ENCODE measurements at places on chromosomes 5 and 9.
A peak's percentile ranks its signal among the peaks of the same experiment; 100 is the strongest.

DNA sequence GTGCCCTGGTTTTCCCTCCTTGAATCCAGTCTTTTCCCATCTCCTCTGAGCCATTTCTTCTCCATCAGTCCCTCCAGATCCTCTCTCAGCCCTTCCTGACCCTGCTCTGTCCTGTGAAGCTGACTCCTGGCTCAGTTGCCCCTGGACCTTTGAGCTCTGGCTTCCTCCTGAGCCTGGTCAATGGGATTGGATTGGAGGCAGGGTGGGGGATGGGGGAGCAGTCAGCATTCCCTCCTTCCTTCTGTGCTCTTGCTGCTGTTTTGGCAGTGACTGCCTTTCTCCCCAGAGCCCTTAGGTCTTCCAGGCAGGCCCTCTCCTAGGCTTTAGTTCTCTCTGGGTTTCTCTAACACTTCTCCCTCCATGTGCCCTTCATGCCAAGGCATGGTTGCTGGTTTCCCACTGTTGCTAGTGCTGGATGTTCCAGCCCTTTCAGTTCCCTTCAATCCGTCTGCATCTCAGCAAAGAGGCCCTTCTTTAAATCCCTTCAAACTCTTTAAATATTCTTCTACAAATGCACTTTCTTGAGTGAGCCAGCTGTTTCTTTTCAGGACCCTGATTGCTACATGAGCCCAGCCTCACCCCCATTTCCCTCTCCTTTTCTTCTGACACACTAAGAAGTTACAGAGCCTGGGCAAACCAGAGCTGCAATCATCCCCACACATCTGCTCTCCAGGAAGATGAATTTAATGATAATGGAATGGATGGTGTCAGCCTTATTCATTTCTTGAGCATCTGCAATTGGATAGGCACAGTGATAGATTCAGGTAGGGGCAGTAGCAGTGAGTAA, 2.2 kb downstream of the TNFSF15 start:
- DNase-seq: no peak

- DNase-seq: no peak
Observed at GRCh38 chr9:134629586-134630392, 11.8 kb upstream of the COL5A1 start.

GRCh38 chr9:83342731-83343130, 195.5 kb downstream of the FRMD3 start:
- no peak for DNase-seq

GRCh38 chr9:134342746-134343115, 16.5 kb downstream of the RXRA start:
- no peak for DNase-seq

GRCh38 chr9:69066955-69067354, 31.4 kb downstream of the FXN start:
- DNase-seq: peak; percentile 76

- no peak for DNase-seq
Observed at GRCh38 chr5:1961952-1962595, 79.3 kb upstream of the IRX4 start.

DNA sequence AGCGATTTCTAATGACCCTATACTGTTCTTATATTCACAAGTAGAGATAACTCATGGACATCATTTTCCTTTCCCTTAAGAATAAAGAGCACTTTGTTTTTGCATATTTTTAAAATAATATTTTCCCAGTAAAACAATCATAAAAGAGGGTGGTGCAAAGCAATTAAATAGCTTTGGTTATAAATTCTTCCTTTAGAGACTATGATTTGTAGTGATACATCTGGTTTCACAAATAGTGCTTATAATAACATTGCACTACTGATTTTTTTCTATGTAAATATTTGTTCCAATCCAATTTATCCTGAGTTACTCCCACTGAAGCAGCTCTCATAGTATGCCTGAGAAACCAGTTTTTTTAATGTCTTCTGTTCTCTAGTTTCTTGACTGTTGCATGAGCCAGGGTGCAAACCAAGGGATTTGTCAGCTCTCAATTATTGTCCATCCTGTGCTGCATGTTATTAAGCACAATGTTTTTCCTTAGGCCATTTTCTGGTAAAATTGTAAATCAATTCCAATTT, 74.7 kb downstream of the LURAP1L start:
- no peak for DNase-seq

DNA sequence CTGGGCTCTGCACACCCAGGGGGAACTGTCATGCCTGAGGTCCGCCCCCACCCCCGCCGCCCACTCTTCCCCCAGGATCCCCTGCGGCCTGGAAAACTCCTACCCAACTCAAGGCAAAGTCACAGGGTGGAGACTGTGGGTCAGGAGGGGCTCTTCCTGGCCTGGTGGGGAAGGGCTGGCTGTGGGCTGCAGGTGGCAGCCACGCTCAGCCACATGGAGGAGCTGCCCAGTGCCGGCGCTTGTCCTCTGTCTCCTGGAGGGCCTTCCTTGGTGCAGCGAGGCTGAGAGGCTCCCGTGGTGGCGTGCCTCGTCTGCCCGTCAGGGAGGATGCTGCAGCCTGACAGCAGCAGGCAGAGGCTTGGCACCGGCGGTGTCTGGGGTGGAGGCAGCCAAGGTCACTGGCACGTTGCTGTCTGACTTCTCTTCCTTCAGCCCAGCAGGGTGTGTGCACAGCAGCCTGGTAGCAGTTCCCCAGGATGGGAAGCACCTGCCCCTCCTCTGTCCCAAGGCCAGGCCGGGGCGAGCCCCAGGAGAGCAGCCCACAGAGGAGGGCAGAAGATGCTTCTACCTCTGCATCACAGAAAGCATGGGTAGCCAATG, 78.1 kb downstream of the ADAMTS2 start:
- DNase-seq: peak; percentile 63

- no peak for DNase-seq
Observed at GRCh38 chr9:126507318-126508109, 106.2 kb upstream of the LMX1B start.

DNA sequence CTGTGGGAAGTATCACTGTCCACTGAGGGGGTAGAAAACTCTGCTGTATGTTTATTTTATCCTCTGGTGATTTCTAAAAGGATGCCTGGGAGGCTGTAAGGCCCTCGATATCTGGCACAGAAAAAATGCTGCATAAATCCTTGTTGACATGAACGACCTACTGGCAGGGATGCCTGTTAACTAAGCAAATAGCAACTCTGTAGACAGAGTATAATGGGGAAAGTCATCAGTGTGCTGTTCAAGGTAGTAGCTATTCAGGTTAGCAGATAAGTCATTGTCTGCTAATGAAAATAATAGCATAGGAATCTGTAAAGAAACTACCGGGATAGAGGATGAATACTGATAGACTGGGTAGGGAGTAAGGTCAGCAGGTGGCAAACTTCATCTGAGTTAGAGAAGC, 194.8 kb downstream of the TARS1 start:
- no peak for DNase-seq

- DNase-seq: no peak
Observed at GRCh38 chr9:37152365-37152764, 32.0 kb downstream of the ZCCHC7 start.

DNA sequence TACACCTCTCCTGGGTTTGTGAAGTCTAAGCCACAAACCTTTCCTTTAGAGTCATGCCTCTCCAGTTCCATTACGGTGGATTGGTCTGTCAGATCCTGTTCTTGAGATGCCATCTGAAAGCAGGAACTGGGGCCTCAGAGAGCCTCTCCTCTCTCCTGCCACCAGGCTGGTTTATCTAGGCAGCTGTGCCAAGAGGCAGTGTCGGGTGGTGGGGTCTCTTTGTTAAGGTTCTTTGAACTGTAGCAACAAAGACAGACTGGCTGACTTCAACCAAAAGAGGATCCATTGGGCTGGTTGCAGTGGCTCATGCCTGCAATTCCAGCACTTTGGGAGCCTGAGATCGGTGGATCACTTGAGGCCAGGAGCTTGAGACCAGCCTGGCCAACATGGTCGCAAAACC, 66.0 kb upstream of the ANGPTL2 start:
- no peak for DNase-seq

DNA sequence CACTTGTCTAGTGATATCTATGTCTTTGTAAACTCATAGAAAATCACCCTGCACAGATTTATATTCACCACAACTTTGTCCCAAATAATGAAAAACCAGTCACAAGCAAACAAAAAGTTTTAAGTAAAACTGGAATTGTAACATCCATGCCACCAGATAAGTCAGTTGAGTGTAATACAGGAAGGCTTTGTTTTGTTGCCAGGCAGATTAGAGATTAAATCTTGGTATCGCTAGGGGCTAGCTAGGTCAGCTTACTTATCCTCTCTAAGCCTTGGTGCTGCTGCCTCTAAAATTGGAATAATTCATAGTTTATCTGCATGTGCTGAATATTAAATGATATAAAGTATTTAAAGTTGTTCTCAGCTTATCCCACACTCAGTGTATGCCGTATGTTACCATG, 1062.5 kb downstream of the CDH9 start:
- DNase-seq: no peak

DNA sequence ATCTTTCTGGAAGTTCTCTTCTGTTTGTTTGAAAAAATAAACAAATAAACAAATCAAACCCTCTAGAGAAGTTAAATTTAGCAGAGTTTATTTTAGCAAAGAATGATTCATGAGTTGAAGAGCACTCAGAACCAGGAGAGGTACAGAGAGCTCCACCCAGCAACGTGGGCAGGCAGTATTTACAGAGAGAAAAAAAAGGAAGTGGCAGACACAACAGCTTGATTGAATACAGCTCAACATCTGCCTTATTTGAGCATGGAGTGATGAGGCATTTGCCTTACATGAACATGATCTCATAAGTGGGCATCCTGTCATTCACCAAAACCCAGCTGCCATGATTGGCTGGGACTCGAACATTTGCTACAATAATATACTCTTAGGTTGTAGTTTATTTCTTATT, 381.6 kb upstream of the ADAMTS16 start:
- no peak for DNase-seq

DNA sequence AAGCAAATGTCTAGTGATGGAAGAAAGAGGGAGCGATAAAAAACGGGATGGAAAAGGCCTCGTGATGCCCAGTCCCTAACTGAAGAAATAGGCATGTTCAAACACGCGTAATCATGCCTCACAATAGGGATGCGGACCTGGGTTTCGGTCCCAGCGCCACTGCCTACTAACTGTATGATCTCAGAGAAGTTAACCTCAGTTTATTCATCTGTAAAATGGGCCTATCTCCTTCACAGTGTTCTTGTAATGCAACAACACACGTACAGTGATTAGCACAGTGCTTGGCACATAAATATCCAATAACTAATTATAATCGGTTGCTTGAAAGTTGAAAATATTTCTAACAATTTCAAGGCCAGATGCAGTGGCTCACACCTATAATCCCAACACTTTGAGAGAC, 181.8 kb downstream of the FANCC start:
- DNase-seq: no peak

DNA sequence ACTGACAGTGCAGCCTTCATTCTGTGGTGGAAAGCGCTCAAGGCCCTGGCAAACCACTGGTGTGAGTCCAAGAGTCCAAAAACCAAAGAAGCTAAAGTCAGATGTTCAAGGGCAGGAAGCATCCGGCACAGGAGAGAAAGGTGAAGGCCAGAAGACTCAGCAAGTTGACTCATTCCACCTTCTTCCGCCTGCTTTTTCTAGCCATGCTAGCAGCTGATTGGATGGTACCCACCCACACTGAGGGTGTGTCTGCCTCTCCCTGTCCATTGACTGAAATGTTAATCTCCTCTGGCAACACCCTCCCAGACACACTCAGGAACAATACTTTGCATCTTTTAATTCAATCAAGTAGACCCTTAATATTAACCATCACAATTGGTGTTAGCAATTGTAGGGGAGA, 296.1 kb downstream of the NDUFS4 start:
- DNase-seq: no peak

GRCh38 chr9:34520096-34520495, 2.7 kb downstream of the ENHO start:
- no peak for DNase-seq

- DNase-seq: peak; percentile 17
Observed at GRCh38 chr5:50967563-50968355, 301.3 kb downstream of the PARP8 start.

- DNase-seq: no peak
Observed at GRCh38 chr5:135669416-135669815, 90.6 kb upstream of the CXCL14 start.

GRCh38 chr5:6590581-6590980, 42.3 kb downstream of the NSUN2 start:
- no peak for DNase-seq

- DNase-seq: no peak
Observed at GRCh38 chr5:178790371-178790770, 59.9 kb upstream of the ZNF354A start.

DNA sequence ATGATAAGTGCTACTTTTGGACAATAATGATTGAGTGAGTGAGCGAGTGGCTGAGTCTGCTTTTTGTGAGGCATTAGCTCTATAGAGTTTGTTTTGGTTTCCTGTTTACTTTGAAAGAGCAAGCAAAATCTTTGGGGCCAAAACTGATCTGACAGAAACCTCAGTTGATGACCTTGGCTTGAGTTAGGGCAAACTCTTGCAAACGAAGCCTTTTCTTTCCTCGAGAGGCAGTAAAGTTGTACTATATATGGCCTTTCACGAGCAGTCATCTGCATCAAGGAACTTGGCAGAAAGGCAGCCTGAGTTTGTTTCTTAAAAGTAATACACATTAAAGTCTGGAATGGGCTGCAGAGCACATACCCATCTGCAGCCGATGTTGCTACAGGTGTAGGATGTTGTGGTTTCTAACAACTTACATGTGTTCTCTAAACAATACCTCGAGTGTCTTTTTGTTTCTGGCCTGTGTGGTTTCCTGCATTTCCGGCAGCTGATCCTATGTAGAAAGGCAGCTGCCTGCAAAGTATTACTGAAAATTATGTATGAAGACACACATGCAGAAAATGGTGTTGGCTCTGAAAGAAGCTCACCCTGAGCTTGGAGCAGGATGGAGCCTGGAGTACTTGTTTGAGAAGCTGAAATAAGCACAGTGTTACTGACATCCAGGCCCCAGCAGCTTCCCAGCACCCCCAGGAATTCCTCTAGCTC, 60.8 kb downstream of the FOXD1 start:
- DNase-seq: no peak

DNA sequence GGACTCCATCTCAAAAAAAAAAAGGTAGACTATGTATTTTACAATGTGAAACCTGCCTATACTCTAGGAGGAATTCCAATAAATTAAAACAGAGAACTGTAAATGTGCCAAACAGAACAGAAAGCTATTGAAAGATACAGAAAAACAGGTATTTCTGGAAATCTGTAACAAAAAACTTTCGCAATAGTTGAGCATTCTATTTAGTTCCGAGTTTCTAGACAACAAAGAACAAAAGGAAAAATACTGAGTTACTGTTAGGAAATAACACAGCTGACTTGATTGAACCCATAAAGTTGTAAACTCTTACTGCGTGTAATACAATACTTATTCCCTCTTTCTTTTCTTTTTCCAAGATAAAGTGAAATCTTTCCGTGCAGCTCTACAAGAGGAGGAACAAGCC, 18.6 kb downstream of the DIMT1 start:
- DNase-seq: peak; percentile 5

DNA sequence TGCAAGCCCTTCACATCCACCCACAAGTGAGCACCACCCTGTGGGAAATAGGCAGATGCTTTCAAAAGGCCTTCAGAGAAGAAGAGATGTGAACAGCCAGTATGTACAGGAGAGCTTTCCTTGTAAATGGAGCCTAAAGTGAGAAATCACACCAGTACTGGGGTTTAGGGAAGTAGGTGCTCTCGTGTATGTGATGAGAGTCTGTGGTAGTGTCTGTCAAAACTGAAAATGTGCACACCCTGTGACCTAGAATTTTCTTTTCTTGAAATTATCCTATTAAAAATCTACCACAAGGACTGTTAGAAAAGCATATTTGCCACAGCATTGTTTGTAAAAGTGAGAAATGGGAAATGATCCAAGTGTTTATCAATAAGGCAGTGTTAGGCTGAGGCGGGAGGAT, 16.6 kb downstream of the OTULINL start:
- DNase-seq: no peak

All from iPS-NIHi11 (cell line).